ENCODE measurements at places on chromosomes 6 and 20.

DNA sequence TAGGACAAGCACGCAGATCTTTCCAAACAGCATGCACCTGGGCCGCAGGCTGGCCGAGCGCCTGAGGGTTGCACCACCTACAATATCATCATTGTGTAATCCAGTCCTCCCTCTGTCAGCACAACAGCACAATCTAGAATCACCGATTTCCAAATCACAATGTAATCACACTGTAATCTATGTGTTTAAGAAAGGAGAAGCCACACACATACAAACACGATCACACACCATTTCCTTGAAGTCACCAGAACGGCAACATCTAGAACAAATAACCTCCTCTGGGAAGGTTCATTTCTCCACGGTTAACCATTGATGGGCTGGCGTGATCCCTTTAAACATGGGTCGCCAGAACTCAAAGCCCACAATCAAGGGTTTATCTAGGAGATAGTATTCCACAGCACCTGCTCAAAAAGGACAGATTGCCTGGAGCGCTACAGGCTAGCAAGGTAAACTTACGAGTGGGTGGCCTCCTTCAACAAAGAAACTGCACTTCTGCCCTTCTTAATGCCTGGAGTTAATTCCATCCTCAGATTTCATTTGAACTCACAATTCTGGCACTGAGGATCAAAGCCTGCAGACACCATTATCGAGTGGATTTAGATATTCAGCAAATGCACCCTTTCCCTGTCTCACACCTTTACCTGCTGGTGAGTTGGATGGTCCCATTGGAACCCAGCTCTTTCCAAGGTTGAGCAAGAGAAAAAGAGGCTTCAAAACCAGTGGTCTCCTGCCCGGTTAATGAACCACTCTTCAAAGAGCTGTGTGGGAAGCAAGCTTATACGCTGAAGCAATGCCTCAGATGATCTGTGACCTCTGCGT is 83.8 kb upstream of the FOXQ1 start:
- DNase-seq: no peak

DNA sequence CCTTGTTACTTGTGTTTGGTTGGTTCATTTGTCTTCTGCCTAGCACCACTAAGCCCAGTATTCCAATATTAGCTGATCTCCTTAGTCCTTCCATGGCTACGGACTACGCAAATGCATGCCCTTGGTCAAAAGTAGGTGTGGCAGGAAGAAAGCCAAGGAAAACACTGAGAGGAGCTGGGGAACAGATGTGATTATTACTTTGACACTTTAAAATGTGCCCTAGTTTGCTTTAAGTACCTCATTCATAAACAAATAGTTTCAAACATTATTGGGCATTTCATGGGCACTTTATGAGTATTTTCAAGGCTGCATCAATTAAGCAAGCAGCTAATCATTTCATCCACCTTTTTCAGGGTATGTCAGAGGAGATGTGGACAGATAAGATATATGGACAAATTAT is 60.1 kb upstream of the HDDC2 start:
- DNase-seq: no peak

DNA sequence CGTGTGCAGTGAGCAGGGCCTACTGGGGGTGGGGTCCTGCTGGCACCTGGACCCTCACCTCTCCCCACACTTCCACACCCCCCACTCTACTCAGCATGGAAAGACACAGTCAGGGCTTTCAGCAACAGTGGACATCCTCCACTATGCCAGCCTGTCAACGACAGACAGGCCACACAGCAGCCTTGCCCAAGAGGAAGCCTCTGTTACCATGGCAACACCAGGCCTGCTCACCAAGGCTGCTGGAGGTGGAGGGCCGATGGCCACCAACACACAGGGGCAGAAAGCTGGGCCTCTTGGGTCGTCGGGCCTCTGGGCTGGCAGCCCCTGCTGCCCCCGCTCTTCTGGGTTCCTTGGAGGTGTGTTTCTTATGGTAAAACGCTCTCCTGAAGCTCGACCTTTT is 13.6 kb downstream of the BNIP5 start:
- peak; percentile 29 for DNase-seq

DNA sequence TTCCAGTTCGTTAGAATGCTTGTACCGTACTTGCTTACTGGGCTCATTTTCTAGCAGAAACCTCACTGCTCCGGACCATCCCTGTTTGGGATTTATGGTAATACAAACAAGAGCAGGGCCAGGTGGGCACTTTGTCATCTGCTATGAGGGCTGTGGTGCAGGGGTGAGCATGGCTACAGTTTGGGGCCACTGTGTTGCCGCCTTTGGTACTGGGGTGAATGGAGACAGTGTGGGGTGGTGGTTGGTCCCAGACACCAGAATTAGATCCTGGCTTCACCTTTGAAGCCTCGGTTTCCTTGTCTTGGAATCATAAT is 95.0 kb downstream of the TOX2 start:
- no peak for DNase-seq

All from GM12865 (cell line).